ENCODE measurements at places on chromosomes 3 and 15. TPM values are rescaled to one million over a fixed set of nuclear protein-coding genes. Genes with fewer than 3 reads are reported as not detected.

DNA sequence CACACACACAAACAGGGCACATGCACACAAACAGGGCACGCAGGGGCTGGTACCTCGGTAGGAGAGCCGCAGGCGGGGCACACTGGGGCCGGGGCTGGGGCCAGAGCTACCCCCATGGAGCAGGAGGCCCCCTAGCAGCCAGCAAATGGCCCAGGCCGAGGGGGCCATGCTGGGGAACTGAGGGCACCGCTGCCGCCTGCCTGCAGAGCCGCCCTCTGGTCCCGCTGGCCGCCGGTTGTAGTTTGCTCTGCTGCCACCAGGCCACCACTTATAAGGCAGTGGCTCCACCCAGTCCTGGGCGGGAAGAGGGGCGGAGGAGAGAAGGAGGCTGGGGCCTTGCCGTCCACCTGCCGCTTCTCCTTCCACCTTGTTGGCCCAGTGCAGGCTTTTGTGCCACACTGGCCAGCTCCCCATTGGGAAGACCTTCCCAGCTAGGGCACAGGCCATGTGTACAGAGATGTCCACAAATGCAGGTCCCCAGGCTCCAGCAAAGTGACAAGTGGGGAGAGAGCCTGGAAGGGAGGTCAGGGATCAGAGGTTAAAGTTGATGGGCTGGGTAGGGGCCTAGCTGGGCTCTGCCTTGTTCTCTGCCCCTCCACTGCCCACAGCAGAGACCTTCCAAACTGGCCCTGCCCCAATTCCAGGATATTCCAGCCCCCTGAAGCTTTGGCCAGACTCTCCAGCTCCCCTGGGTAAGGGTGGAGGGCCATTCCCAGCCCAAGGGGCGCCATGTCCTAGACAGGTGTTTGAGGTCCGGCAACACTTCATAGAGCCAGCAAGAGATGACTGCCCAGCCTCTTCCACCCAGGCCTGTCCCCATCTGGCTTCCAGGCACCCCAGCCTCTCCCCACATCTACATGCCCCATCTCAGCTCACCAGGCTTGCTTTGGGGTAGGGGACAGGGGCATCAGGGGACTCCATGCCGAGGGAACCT, at the start of gene SEMA3G:
SEMA3G (minus strand) TSS at position 244 of the 934 bp plus-strand sequence; CDS start at position 168, 76 bp downstream.
- DNase-seq: peak; percentile 62

The CLASP2 gene
- total RNA-seq: 53.8 TPM

DNA sequence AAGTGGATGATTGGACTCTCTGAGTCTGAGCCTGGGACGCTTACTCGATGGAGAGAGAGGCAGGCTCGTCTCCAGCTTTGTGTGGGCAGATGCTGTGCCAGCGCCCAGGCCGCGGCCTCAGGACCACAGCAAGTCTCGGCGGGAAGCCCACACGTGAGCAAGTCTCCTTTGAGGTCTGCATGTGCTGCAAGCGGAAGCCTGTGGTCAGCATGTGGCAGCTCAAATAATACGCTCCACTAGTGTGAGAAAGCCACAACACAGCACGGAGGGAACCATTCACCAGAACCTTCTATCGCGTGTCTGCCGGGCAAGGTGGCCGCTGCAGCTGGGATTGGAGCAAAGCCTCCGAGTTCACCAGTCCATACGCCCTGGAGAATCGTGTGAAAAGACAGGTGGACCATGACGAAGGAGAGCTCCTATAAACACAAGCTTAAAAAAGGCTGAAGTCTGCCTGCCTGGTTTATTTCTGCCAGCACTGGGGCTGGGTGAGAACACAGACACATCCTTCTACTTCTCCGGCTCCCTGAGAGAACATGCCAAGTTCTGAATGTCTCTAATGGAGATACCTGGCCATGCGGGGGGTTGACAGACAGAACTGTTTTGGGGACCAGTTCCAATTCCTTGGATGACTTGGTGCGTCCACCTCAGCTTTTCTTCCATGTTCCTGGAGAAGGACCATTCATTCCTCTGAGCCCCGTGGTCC, 82.0 kb upstream of the LRIG1 start:
- peak; percentile 54 for DNase-seq

The MYRIP gene
- total RNA-seq: not detected

The ATP13A5 gene
- not detected for total RNA-seq

The CHRFAM7A gene
- not detected for total RNA-seq

- no peak for DNase-seq
Measured at GRCh38 chr3:188471723-188472122, 317.8 kb downstream of the LPP start.

DNA sequence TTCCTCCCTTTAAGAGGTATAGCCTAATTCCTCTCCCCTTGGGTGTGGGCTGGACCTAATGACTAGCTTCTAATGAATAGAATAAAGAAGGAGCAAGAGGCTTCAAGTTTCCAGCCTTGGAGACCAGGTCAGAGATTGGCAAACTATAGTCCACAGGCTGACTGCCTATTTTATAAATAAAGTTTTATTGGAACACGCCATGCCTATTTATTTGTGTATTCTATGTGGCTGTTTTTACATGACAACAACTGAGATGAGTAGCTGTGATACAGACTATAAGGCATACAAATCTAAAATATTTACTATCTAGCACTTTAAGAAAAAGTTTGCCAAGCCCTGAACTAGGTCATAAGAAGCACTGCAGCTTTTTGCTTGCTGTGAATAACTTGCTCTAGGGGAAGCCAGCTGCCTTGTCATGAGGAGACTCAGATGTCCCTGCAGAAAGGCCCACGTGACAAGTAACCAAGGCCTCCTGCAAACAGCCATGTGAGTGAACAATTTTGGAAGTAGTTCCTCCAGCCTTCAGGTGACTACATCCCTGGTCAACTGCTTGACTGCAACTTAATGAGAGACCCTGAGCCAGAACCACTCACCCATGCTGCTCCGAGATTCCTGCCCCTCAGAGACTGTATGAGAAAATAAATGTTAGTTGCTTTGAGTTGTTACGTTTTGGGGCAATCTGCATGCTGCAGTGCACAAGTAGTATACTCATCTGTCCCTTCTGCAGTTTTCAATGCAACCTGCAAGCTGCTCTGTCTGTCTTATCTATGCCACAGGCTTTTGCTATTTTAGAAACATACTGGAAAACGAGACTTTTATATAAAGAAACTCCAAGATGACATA, 21.1 kb upstream of the MAP3K13 start:
- no peak for DNase-seq

- no peak for DNase-seq
Measured at GRCh38 chr3:1195947-1196346, 103.1 kb downstream of the CNTN6 start.

The GCNT3 gene
- not detected for total RNA-seq

Data from CD8-positive, alpha-beta memory T cell (primary cell).